ENCODE measurements at places on chromosomes 4 and X.

GRCh38 chr4:108651014-108651791 is 804 bp downstream of the OSTC start:
- no peaks in the 10 kb centered on the region for H3K27me3 ChIP-seq
- peak overlapping the region; percentile 89 for H3K4me3 ChIP-seq
- peak overlapping the region; percentile 93 for H3K27ac ChIP-seq
- H3K36me3 ChIP-seq = no peaks in the 10 kb centered on the region
- no peak for DNase-seq
- H3K4me1 ChIP-seq = no peaks in the 10 kb centered on the region

DNA sequence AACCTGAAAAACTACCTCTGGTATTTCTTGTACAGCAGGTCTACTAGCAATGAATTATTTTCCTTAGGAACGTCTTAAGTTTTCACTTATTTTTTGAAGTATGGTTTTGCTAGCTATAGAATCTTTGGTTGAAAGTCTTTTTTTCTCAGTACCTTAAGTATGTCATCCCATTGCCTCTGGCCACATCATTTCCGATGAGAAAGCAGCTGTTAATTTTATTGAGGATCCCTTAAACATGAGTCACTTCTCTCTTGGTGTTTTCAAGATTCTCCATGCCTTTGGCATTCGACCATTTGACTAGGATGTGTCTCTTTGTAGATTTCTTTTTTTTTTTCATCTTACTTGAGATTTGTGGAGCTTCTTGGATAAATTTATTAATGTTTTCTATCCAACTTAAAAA is 803.8 kb upstream of the AMOT start:
- no peak for DNase-seq
- H3K27ac ChIP-seq = no peak overlapping the region
- no peaks in the 10 kb centered on the region for H3K36me3 ChIP-seq
- no peak overlapping the region for H3K4me3 ChIP-seq

GRCh38 chrX:130147631-130148030 is 18.0 kb downstream of the AIFM1 start:
- no peaks in the 10 kb centered on the region for H3K4me1 ChIP-seq
- H3K4me3 ChIP-seq = no peak overlapping the region
- no peak overlapping the region for H3K27ac ChIP-seq
- H3K27me3 ChIP-seq = no peaks in the 10 kb centered on the region
- no peaks in the 10 kb centered on the region for H3K36me3 ChIP-seq

GRCh38 chr4:189547559-189547958 is 393.1 kb upstream of the FRG1 start:
- H3K4me3 ChIP-seq = no peak overlapping the region
- H3K36me3 ChIP-seq = no peaks in the 10 kb centered on the region
- no peak for DNase-seq
- H3K27ac ChIP-seq = no peak overlapping the region
- no peaks in the 10 kb centered on the region for H3K4me1 ChIP-seq
- H3K27me3 ChIP-seq = no peaks in the 10 kb centered on the region

GRCh38 chrX:115591856-115592842 is 31.2 kb downstream of the PLS3 start:
- peaks cover 61% of the 10 kb centered on the region for H3K4me1 ChIP-seq
- no peaks in the 10 kb centered on the region for H3K27me3 ChIP-seq
- H3K27ac ChIP-seq = peak overlapping the region; percentile 85
- H3K36me3 ChIP-seq = no peaks in the 10 kb centered on the region
- DNase-seq = no peak

GRCh38 chr4:105139646-105140045 is 7.0 kb upstream of the TET2 start:
- no peaks in the 10 kb centered on the region for H3K4me1 ChIP-seq
- DNase-seq = no peak
- no peak overlapping the region for H3K4me3 ChIP-seq
- H3K36me3 ChIP-seq = no peaks in the 10 kb centered on the region

GRCh38 chr4:6777636-6778281 is 4.8 kb upstream of the KIAA0232 start:
- H3K27me3 ChIP-seq = no peaks in the 10 kb centered on the region
- no peak overlapping the region for H3K4me3 ChIP-seq
- peaks cover 25% of the 10 kb centered on the region for H3K4me1 ChIP-seq
- no peak overlapping the region for H3K27ac ChIP-seq
- no peak for DNase-seq

DNA sequence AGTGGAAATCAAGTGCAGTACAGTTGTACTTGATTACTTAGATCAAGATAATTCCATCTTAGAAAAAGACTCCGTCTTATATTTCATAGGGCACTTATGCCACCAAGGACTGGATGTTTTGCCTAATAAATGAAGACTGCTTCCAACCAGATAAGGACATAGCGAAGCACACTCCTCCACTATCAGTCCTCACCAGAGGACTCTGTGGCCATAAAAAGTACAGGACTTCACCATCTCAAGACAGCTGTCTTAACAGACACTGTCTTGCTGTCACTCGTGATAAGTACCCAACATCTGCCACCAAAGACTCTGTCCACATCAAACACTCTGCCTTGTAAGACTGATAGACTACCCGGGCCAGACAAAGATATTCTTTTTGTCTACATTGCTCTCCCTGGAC is 352.0 kb downstream of the TRAM1L1 start:
- no peaks in the 10 kb centered on the region for H3K36me3 ChIP-seq
- H3K4me3 ChIP-seq = no peak overlapping the region
- no peaks in the 10 kb centered on the region for H3K27me3 ChIP-seq
- no peak for DNase-seq
- H3K27ac ChIP-seq = no peak overlapping the region

Measured in esophagus squamous epithelium (tissue), 5 donors.